ENCODE measurements at places on chromosomes 16 and 17.

GRCh38 chr17:17056156-17056539 lies 13.9 kb downstream of the MPRIP start:
- DNase-seq: no peak

DNA sequence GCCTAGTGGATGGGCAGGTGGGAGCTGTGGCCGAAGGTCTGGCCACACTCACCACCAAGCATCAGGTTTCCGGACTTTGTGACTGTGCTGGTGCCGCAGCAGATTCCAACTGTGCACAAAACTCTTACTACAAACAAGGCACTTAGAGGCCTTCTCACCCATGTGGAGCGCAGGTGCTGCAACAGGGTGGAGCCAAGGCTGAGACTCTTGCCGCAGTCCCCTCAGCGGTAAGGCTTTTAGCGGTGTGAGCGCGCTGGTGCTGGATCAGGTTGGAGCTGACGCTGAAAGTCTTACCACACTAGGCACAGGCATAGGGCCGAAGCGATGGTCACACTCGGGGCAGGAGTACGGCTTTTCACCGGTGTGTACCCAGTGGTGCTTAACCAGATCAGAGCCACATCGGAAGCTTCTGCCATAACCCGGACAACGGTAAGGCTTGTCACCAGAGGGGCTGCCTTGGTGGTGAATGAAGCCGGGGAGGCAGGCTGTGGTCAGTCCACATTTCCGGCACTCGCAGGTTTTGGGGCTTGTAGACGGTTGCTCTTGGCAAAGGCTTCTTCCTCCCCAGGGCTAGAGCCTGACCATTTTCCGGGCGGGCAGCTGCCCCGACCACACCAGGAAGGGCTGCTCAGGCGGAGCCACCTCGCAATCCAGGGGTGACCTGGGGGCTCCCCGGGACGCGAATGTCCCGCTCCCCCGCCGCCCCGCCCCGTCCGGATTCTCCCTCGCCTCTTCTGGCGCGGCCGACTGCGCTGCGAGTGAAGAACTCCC lies 1.0 kb upstream of the ARMC5 start:
- DNase-seq: peak; percentile 54

DNA sequence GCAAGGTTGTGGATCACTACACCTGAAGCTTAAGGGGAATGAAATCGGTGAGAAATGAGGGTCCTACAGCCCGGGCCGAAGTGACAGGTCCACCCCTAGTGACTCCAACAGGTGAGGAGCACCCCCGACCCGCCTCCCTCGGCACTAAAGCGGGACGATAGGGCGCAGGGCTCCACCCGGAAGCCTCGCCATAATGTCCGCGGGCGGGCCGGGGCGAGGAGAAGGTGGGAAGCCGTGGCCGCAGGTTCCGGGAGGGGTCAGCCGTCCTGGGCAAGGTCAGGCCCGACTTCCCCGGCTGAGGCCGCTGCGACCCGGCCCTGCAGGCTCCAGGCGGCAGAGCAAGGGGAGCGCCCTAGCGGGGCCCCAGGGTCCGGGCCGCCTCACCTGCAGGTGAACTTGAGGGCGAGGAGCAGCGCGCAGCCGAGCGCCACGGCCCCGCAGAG lies 543 bp downstream of the TXNDC11 start:
- peak; percentile 47 for DNase-seq

GRCh38 chr17:56131431-56131830 lies 21.8 kb upstream of the ANKFN1 start:
- DNase-seq: no peak

DNA sequence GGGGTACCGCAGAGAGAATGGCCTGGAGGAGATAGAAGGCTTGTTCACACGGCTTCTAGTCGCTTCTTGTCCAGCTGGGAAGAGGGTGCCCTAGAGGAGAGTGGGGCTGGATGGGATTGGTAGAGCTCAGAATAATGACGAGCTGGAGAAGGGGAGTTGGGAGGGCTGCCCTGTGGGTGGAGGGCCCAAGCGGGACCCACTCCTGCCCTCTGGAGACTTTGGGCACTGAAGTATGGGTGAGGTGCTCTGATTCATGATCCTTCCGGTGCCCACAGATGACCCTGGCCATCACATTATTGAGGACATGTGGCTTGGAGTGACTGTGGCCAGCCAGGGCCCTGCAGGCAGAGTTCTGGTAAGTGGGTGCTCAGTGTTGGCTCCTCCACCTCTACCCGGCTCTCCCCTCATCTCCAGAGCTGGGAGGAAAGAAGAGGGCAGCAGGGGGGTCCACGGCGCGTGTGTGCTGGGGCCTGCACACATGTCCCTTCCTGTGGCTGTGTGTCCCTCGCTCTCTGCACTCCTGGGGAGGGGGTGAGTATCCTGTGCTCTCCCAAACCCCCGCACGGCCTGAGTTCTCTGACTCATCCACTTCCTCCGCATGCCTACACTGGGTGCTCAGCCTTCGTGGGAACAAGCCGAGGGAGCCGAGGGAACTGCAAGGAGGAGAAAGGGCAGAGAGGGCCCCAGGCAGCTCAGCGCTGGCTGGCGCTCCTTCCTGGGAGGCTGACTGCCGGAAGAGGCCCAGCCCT lies 8.5 kb downstream of the ITGA3 start:
- no peak for DNase-seq

GRCh38 chr17:80482555-80483308 lies 6.3 kb upstream of the NPTX1 start:
- no peak for DNase-seq

DNA sequence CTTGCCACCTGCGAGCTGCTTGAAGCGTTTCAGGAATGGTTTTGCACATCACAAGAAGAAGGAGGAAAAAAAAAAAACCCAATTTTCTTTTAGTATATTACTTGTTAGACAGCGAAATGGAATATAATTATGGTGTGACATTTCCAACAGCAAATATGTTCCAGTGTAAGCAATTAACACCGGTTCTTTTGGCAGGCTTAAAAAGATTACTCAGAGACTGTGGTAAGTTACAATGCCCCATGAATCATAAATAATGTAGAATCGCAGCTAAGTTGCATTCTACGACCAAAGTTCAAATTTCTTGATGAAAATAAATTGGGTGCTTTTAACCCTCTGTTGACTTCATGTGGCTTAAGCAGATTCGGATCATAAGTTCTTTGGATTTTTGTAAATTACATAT lies 245.2 kb downstream of the XYLT1 start:
- DNase-seq: no peak

DNA sequence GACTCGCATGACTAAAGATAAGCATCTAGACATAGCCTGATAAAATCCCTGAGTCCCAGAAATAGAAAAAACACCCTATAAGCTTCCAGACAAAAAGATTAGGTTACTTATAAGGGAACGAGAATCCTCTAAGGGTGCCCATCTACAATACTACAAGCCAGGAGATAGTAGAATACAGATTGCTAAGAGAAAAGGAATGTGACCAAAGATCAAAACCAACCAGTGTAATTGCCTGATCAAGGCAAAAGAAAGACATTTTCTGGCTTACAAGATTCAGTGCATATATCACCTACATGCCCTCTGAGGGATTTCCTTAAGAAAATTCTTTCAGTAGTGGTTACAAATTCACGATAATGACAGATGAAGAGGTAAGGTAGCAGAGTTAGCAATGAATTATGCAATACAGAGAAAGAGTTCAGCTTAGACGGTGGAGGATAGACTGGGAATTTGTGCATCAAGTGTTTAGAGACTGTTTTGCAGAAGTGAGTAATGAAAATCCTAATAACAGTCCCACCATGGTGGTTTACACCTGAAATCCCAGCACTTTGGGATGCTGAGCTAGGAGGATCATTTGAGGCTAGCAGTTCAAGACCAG lies 35.0 kb downstream of the BCL7C start:
- DNase-seq: no peak

GRCh38 chr17:82407255-82407654 lies 10.9 kb upstream of the HEXD start:
- DNase-seq: no peak

DNA sequence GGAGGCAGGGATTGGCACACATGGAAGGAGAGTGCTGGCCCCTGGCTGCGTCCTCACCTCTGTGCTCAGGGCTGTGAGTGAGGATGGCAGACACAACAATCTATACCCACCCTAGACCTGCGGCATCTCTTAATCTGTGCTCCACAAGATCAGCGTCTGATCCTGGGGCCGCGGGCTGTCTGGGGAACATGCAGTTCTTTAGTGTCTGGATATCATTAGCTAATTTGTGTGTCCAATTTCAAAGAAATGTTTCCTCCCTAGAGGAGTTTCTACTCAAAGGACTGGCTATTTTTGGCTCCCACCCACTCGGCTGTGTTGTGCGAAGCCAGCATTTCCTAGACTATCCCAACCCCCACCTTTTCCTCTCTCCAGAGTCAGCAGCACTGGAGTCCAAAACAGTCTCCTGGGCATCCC lies 93.8 kb downstream of the GRIN2A start:
- no peak for DNase-seq

DNA sequence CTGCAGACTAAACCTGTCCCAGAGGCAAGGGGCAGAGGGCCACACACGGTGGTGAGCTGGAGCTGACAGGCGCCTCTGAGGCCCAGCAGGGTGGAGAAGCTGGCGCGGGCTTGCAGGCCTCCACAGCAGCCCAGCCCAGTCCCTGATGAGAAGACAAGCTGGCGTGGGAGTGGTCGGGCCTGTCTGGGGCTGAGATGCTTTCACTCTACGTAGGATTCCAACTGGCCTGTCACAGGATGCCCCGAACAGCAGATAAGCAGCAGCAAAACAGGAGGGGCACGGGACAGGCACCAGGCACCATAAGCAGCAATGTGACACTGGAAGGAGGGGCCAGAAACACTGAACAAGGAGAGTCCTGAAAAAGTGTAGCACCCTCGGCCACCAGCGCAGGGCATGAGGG lies 40.1 kb downstream of the PEMT start:
- DNase-seq: no peak

- DNase-seq: no peak
These were observed 111.9 kb upstream of the ERCC4 start for GRCh38 chr16:13808102-13808501.

DNA sequence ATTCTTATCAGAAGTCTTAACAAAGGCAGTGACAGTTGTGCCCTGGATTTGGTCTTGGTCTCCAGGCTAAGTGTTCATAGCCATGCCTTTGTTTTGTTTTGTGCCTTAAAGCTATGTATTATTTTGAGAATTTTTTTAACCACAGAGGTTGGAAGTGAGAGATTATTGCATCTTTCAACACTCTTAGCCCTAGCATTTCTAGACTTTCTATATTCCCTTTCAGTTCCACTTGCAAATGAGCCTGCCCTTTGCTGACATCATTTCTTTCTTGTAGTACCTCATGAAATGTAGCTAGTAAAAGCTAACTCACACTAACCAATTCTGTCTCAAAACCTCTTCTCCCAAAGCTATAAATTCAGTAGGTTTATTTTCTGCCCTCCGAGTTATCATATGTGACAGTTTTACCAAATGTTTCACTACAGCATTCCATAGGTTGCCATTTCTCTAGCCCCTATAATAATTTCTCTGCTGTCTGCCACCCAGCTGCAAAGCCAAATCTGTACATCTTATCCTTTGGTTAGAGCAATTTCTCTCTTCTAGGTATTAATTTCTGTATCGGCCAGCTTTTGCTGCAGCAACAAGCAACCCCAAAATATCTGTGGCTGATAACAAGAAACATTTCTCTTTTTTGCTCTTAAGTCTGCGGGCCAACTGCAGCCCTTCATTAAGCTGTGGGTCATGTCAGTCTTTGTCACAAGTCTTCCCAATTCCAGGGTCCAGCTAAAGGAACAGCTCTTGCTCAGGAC lies 14.2 kb upstream of the CCL1 start:
- no peak for DNase-seq

- DNase-seq: no peak
These were observed 66.5 kb downstream of the RBFOX3 start for GRCh38 chr17:79544142-79544914.

GRCh38 chr17:15744074-15744676 lies 12.1 kb downstream of the TBC1D26 start:
- DNase-seq: no peak

GRCh38 chr17:30571921-30572320 lies 94.7 kb downstream of the GOSR1 start:
- no peak for DNase-seq

DNA sequence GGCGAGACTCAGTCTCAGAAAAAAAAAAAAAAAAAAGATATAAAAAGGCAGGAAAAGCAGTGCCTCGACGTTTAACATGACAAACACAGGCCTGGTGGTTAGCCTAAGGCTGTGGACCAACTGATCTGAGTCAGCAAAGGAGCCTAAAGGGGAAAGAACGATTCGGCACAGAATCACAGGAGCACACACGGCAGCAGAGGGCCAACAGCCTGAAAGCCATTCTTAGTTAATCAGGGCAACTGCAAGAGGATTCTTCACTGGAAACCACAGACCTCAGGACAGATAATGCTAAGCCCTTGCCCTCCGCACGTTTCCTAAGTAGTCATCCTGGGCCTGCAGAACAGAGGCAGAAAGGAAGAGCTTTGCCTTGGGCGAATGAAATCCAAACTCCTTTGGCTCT lies 14.7 kb downstream of the TMEM11 start:
- DNase-seq: no peak

- DNase-seq: no peak
These were observed 13.9 kb downstream of the EIF4A3 start for GRCh38 chr17:80132906-80133625.

DNA sequence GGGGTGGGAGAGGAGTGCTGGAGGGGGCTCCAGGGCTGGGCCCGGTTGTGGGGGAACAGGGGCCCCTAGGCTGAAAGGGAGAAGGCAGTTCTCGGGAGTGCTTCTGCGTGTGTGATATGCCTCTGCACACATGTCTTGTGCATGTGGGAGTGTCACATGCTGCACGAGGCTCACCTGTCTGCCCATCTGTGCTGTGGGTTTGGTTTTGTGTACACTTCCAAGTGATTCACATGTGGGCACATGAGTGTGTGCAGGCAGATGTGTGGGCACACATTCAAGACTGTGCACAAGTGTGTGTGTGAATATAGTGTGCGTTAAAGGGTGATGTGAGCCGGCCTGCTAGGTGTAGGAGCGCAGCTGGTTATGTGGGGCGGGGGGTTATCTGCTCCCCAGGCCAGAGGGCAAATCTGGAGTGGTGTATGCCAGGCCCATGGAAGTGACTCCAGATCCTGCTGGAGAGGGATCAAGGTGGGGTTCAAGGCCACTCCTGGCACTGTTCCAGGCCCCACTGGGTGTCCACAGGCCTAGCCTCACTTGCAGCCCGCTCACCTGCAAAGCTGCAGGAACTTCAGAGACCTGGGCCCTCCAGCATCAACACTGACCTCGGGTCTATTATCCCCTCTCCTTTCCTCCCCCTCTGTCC lies 3.8 kb upstream of the BAHCC1 start:
- no peak for DNase-seq

DNA sequence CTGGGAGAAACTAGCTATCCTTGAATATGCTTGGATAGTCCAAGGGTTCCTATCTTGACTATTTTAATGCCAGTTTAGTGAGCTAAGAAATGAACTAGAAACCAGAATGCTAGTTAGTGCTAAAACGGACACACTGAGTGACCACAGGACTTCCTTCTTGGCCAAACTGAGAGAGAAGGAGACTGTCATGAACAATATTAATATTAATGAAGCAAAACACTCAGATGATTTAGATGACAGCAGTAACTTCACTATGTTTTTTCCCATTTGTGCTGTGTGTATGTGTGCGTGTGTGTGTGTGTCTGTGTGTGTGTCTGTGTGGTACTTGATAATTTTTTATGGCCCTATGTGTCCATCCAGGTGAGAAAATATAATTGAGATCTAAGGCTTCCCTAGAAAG lies 2.2 kb upstream of the ATXN1L start:
- DNase-seq: no peak
